ENCODE measurements at places on chromosomes 7 and 10. TPM values are rescaled to one million over a fixed set of nuclear protein-coding genes. Genes with fewer than 3 reads are reported as not detected.
A peak's percentile ranks its signal among the peaks of the same experiment; 100 is the strongest.

GRCh38 chr10:74417397-74417796 lies 266.4 kb downstream of the ADK start:
- DNase-seq = no peak

DNA sequence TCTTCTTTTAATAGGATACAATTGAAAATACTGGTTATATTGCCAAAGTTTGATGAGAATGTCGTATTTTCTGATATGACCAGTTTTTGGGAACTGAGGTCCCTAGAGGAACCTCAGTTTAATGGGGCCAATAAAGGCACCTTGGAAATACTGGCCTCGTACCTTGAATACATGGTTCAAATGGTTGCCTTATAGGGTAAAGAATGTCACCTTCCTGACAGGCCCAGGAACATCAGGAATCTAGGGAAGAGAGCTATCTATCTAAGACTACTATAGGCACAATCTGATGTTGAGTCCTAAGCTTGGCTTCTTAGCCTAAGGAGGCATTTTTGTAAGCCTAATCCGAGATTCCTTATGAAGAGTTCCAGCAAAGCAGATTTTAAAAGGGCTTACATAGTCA lies 9.3 kb downstream of the SHTN1 start:
- no peak for DNase-seq

- DNase-seq = no peak
These were observed 70.8 kb upstream of the CDCA7L start for GRCh38 chr7:22016507-22016906.

DNA sequence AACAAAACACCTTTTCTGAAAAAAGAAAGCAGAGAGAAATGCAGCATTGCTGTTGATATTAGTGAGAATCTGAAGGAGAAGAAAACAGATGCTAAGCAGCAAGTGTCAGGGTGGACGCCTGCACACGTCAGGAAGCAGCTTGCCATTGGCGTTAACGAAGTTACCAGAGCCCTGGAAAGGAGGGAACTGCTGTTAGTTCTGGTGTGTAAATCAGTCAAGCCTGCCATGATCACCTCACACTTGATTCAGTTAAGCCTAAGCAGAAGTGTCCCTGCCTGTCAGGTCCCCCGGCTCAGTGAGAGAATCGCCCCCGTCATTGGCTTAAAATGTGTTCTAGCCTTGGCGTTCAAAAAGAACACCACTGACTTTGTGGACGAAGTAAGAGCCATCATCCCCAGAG lies 6.4 kb downstream of the RPP38 start:
- DNase-seq = no peak

Gene PCDH15
- not detected for polyA plus RNA-seq

DNA sequence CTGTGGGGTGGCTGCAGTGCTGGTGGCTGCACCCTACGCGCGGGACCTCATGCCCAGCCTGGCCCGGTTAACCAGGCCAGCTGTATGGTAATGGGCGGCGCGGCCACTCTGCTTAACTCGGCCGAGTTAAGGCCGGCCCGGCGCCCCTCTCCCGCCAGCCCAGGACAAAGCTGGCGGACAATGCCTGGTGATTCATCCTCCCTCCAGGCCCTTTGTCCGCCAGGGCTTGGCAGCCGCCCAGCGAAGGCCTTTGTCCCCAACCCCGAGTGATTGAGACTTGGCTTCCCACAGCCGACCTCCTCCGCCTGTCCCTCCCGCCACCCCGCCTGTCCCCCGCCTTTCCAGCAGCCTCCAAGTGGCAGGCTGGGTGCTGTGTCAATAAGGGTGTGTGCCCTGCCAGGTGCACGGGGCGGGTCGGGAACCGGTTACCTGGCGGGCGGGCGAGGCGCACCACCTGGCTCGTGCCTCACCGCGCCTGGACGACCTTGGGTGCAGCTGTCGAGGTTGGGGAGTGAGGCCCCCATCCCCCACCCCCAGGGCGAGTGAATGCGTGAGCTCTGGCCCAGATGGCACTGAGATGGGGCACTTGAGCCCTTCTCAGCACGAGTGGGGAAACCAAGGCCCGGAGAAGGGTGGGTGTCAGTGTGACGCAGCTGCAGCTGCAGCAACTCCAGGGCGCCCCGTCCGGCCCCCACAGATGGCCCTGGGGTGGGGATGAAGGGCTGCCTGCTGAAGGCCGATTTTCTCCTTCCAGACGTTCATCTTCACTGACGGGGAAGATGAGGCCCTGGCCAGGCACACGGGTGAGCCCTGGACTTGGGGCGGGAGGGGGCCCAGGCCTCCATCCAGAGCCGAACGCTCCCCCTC lies 4.6 kb downstream of the LFNG start:
- DNase-seq = peak; percentile 76

GRCh38 chr7:43677864-43678263 lies 51.5 kb downstream of the COA1 start:
- no peak for DNase-seq

DNA sequence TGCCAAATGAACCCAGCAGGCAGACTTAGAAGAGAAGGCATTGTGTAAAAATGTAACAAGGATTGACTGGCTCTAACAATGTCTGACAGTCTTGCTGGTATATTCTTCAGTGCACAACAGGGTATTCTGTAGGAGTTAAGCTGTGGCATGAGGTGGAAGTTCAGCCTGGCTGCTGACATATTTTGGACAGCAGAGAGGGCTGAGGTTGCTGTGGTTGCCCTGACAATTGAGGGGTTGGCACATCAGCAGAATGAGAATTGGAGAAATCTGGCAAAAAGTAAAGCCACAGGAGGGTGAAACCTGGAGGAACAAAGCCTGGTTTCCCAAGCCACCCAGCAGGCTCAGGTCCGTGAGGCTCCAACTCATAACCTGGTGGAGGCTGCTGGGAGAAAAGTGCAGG lies 220.2 kb downstream of the JAZF1 start:
- no peak for DNase-seq

GRCh38 chr10:2978111-2978510 lies 89.2 kb upstream of the PFKP start:
- peak; percentile 50 for DNase-seq

GRCh38 chr10:94402843-94403379 lies 570 bp downstream of the TBC1D12 start:
- no peak for DNase-seq

DNA sequence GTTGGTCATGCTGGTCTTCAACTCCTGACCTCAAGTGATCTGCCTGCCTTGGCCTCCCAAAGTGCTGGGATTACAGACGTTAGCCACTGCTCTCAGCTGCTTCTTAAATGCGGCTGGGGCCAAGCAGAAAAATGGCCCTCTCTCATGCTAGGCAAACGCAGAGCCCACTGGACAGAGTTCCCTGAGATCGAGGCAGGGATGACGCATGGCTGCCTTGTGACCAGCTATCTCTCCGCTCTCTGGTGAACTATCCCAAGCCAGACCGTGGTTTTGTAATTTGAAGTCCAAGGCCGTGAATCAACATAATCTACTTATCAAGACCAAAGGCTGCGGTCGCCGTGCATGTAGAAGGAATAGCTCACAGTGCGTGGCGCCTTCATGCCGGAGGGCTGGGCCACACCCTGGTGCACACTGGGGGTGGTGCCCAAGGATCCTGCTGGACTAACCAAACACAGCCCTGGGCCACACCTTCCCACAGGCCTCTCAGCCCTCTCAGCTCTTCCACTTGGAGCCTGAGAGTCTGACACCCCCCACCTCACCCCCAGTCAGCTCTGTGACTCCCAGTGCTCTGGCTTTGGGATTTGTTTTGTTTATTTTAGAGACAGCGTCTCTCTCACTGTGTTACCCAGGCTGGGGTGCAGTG lies 88.1 kb upstream of the CUX1 start:
- no peak for DNase-seq
